Activated naive CD8-positive, alpha-beta T cell treated with anti-CD3 and anti-CD28 coated beads for 36 hours (primary cell): ENCODE measurements at places on chromosomes 11 and 22. TPM values are rescaled to one million over a fixed set of nuclear protein-coding genes. Genes with fewer than 3 reads are reported as not detected.

The NELL1 gene
- total RNA-seq = not detected

GRCh38 chr11:124113890-124114289 lies 1.4 kb upstream of the VWA5A start:
- no peak for DNase-seq

DNA sequence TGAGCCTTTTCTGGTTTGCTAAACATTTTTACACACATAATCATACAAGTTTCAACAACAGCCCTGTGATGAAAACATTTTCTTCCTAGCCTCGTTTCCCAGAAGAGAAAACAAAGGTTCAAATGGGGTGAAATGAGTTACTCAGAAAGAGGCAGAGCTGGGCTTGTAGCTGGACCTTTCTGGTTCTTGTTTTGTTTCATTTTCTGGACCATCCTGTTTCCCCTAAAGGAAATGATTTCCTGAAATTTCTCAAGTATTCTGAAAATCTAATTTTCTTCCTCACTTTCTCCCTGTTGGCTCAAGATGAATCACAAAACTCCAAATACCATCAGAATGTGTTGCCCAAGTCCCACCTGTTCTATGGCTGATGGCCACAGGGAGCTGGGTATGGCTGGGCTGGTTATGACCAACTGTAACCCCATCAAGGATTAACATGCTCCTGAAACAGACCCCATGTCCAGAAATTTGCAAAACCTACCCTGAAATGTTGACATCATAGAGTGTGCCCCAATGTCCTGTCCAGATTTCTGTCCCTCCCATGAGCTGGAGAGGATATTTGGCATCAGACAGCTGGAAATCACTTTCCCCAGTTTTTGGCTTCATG lies 6.7 kb upstream of the APOL4 start:
- no peak for DNase-seq

DNA sequence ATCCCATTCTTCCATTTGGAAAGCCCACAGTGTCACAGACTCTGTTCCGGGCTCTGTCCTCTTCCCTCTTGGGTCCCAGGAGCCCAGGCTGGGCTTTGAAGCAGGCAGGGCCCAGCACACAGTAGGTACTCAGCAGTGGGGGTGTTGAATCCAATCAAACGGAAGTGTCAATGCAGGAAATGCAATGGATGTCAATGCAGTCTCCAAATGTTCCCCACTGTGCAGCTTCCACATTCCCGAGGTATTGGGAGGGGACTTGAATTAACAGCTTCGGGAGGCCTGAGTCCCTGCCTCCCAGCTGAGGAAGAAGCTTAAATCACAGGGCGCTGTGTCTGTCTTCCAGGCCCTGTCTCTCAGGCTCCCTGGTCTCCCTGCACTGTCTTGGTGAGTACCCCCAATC lies 21.8 kb upstream of the SMIM35 start:
- no peak for DNase-seq
